ENCODE measurements at places on chromosomes 7 and 10.

DNA sequence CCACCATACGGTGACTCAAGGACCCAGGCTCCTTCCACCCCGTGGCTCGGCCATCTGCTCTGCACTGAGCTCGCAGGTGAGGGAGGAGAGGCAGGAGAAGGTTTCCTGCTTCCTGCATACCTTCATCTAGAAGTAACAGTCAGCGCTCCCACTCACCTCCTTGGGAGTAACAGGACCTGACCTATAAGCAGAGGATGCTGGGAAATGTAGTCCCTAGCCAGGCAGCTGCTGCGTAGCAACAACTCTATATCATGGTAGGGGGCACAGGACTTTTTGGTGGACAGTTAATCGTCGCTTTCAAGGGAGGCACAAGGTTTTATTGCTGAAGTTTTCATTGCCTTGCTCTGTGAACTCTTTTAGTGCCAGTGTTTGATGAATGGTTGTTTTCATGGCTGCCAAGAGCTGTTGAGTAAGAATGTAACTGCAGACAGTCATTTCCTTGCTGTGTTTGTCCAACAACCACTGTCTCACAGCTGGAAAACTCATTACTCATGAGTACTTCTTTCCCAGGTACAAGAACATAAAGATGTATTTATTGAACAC, 10.2 kb upstream of the ZFYVE27 start:
- no peak for DNase-seq

DNA sequence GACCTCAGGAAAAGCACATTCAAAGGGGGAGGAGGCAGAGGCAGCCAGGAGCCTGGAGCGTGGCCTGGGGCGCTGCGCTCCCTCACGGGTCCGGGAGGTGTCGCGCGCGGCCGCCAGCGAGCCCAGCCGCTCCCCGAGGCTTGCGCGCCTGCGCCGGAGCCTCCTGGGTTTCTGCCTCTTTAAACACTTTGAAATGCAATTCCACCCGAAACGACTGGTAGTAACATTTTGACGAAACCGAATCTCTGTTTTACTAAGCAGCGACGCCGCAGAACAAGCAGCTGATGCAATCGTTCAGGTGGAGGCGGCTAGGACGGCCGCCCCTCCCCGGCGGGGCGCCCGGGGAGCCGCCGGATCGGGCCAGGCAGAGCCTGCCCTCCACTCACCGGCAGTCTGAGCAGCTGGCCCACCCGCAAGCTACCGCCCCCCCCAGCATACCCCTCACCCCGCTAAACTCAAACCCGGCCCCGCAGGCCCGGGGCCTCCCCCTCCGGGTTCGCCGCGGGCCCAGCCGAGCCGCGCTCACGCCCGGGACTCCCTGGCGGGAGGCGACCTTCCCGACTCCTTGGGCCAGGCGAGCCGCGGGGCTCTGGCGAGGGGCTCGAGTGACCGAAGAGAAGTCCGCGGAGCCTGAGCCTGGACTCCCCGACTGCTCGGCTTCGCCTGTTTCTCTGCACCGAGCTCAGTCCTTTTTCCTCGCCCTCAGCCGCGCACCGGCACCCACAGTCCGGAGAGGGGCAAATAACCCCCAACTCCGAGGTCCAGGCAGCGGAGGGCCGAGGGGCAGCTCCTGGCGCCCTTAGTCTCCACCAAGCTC, 3.2 kb downstream of the MKX start:
- DNase-seq: no peak

DNA sequence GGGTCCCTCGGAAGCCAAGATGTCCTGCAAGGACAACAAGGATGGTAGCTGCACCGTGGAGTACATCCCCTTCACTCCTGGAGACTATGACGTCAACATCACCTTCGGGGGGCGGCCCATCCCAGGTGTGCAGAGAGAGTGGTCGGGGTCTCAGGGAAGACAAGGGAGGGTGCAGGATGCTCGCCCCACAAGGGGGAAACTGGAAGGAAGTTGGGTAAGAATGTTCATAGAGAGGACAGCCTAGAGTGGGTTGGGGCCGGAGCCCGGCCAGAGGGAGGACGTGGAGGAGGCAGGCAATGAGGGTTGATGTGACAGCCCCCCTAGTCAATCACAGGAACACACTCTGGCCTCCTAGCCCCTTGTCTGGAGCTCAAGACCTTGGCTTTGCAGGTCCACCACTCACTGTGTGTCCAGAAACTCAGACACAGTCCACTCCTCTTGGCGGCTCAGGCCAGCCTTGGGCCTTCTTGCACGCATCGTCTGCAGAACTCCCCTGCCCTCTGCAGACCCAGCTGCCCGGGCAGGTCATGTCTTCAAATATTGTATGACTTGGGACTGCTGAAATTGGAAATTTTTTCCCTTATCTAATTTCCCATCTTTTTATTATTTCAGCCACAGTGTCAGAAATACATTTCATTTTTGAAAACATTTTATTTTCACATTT, 15.7 kb upstream of the ATP6V1F start:
- no peak for DNase-seq

DNA sequence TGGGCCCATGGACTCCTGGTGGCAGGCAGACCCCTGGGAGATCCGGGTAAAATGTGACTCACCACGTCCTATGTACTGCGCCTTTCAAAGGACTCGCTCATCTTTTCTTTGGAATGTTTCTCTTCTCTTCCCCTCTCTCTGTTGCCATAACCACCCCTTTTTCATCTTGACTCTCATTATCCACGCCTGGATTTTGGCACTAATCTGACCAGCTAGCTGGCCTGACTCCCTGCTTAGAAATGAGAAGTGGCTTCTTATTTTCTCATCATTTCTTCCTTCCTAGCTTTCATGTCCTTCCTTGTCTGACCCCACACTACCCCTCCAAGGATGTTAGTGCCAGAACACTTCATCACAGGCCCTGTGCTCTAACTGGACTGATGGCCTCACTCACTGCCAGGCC, 98.0 kb upstream of the FAM171A1 start:
- DNase-seq: no peak

- no peak for DNase-seq
Observed at GRCh38 chr10:125521721-125522680, 161.0 kb downstream of the TEX36 start.

DNA sequence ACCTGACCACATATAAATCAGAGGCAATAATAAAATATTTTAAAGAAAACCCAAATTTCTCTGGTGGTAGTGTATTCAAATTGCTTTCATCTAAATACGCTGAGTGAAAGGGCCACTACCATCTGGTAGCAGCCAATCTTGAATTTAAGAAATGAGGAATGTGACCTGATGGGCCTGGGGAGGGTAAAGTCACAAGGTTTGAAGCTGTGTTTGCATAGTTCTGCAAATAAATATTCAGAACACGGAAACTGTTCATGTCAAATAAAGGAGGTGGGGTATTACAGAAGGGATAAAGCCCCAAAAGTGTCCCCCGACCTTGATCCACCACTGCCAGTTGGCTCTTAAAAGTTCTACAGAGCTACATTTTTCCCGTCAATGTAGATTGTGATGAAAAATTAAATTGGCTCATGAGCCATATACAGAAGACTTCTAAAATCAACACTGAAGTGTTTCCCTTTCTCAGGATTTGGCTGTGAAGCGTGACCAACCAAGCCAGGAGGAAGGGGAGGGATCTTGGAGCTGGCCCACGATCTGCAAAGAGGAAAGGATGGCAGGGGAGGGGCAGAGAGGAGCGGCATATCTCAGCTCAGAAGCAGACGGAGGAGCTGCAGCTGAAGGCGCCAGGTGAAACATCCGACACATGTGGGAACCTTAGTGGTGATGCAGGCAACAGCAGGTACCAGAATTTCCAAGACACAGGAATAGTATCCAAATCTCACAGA, 39.6 kb downstream of the MPP7 start:
- DNase-seq: no peak

DNA sequence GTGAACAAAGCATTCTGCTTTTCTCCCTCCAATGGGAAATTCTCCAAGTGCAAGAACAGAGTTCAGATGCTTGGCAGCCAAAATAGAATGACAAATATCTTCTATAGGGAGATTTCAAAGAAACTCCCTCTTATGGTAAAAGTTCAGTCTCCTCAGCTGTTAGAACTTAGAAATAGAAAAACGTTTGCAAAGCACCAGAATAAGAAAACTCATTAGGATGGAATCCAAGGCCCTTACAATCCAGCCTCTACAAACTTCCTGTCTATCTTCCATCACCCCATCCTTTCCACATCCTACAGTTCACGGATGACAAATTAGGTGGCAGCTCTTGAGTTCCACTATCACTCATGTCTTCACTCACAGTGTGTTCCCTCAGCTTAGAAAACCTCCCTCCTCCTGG, 25.7 kb downstream of the FAM13C start:
- DNase-seq: no peak

- DNase-seq: no peak
Observed at GRCh38 chr7:29287366-29287765, 92.8 kb downstream of the CHN2 start.

GRCh38 chr7:1137517-1138167, 22.4 kb downstream of the ZFAND2A start:
- DNase-seq: no peak

DNA sequence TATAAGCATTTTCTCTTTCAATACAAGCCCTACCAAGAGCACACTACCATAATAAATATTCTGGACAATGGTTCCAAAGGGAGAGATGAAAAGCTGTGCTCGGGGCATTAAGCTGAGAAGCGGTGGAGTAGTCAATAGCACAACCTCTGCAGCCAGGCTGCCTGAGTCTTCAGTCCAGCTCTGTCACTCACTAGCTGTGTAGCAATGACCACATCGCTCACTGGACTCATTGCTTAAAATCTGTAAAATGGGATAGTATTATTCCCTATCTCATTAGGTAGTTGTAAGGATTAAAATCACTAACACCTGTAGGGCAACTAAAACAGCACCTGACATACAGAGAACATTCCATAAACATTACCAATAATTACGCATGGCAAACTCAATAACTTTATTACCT, 199.9 kb upstream of the KLF14 start:
- no peak for DNase-seq

GRCh38 chr7:24713039-24713793, 44.0 kb downstream of the GSDME start:
- DNase-seq: no peak
